Activated CD4-positive, alpha-beta T cell treated with anti-CD3 and anti-CD28 coated beads, Interleukin-10, Interleukin-2, amounts not matched to agents 100 ng/mL and 50 ng/mL, durations not matched to agents 16 hours and 8 hours (primary cell): ENCODE measurements at places on chromosomes 5 and 9.

GRCh38 chr9:122348288-122348777 is 22.5 kb upstream of the PTGS1 start:
- DNase-seq, result no peak

DNA sequence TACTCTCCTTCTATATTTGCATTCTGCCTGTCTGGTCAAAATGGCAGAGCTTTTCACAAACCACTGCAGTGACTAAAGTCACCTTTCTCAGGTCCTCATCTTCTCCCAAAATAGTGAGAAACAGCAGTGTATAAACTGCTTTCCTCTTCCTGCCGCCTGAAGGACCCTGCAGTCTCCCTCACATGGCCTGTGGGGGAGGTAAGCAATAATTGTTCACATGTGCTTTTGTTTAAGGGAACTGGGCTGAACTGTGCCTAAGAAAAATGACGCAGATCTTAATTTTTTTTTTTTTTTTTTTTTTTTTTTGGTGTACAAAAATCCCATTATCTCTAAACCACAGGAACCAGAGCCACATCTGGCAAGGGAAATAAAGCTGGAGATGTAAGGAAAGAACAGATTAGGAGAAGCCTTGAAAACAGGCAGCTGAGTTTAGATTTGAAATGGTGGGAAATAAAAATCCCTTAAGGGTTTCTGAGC is 131.7 kb upstream of the VLDLR start:
- no peak for DNase-seq

DNA sequence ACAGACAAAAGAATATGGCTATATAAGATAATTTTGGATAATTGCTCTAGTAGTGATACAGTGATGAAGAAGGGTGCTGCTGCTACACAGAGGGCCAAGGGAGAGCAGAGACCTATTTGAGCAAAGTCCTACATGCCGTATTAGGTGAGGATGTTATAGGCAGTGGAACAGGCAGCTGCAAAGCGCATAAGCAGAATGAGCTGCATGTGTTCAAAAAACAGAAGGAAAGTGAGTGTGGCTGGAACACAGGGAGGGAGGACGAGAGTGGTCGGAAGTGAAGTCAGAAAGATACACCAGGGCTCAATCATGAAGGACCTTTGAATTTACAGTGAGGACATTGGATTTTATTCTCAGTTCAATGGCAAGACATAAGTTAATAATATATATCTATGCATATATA is 35.4 kb downstream of the ITGA2 start:
- no peak for DNase-seq

DNA sequence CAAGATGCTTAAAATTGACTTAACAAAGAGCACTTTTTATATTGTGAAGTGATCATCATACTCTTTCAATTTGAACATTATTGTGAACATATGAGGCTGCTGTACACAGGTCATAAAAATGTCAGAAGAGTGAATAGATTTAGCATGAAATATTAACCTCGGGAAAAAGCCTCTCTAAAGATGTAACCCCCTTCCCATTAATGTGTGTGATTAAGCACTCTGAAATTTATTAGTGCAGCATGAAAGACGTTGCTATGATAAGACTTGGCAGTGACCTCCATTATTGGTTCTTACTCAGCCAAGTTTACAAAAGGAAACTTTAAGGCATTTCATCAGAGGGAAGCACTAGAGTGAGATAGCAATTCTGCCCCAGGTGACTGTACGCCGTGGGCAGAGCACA is 326.5 kb downstream of the NTRK2 start:
- no peak for DNase-seq

DNA sequence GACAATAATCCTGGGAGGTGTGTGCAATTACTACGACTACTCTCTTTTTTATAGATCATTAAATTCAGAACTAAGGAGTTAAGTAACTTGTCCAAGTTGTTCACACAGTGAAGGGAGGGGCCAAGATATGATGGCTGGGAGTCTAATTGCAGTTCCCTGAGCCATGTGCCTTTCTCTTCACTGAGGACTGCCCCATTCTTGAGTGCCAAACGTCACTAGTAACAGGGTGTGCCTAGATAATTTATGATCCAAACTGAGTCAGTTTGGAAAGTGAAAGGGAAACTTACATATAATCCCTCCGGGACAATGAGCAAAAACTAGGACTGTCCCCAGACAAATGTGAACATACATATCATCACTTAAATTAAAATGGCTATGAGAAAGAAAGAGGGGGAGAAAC is 20.2 kb downstream of the IL7R start:
- DNase-seq, result no peak

DNA sequence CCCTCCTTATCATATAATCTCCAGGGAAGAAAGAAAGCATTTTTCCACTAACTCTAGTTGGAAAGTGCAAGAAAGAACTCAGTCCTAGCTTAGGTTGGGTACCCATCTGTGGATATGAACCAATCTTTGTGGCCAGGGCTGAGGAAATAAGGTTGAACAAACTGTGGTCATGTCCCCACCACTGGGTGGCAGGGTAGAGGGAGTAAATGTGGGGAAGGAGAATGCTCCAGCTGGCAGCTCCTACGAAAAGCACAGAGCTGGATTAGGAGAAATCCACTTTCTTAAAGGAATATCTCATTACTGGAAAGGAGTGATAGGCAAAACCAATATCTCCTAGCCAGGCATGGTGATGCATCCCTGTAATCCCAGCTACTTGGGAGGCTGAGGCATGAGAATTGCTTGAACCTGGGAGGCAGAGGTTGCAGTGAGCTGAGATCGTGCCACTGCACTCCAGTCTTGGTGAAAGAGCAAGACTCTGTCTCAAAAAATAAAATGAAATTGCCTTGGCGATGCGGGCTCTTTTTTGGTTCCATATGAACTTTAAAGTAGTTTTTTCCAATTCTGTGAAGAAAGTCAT is 175.1 kb downstream of the CCDC192 start:
- DNase-seq, result peak; percentile 18

GRCh38 chr9:20331095-20331685 is 291.1 kb downstream of the MLLT3 start:
- DNase-seq, result peak; percentile 84

GRCh38 chr5:37005946-37006540 is 129.5 kb downstream of the NIPBL start:
- no peak for DNase-seq

DNA sequence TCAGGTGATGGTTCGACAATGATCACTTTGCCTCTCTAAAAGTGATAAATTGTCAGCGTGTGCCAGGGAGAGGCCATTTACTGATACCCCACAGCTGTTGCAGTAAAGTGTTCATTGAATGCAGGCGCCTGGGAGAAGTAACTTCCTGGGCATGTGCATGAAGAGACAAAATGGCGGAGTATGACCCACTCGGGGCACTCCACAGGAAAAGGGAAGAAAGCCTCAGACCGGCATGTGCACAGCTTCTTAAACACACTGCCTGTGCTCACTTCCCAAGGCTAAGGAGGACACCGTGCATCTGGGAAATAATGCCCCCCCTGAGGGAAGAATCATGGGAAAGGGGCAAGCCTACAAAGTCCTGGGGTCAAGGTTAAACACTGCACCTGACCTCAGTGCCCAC is 329.5 kb downstream of the ICE1 start:
- no peak for DNase-seq
